ENCODE measurements at places on chromosomes 1 and 21. TPM values are rescaled to one million over a fixed set of nuclear protein-coding genes. Genes with fewer than 3 reads are reported as not detected.

DNA sequence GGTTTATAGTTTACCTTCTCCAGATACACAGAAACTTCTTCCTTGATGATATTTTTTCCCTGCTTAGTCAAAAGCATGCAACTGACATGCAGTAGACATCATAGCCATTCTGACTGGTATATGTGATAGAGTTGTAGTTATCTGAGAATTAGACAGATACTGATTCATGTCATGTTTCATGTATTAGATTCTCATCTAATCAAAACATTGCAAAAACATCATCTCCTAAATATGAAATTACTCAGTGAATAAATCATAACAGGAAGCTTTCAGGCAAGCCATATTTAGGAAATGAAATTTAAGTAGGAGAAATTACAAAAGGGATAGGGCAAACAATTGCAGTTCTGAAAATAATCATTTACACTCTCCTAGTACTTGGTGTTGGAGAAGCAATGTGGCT, 38.4 kb upstream of the ASB17 start:
- no peak for DNase-seq

- DNase-seq = no peak
Observed at GRCh38 chr1:76177615-76178014, 103.1 kb downstream of the ST6GALNAC3 start.

- no peak for DNase-seq
Observed at GRCh38 chr1:37922767-37923550, 23.9 kb downstream of the INPP5B start.

DNA sequence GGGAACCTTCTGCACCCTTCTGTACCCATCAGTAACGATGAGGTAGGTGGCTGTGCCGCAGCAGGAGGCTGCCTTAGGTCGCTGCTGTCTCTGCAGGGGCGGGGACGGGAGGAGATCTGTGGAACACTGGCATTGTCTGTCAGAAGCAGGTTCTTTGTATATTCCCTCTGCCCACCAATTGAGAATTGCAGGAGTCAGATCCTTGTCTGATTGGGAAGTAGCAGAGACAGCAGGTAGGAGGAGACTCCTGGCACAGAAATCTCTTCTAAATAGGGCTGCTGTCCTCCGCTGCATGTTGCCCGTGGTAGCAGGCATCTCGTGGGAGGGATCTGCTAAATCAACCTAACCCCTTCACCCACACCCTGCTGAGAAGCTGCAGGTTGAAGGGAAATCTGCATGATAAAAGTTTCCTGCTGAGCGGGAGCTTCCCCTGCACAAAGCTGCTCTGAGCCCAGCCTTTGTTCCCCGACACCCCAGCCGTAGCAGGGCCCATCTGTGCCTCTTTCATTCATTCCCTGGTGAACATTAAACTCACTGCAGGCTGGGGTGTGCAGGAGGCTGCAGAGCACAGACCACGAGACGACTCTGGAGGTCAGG, 15.9 kb downstream of the SARS1 start:
- DNase-seq = no peak

DNA sequence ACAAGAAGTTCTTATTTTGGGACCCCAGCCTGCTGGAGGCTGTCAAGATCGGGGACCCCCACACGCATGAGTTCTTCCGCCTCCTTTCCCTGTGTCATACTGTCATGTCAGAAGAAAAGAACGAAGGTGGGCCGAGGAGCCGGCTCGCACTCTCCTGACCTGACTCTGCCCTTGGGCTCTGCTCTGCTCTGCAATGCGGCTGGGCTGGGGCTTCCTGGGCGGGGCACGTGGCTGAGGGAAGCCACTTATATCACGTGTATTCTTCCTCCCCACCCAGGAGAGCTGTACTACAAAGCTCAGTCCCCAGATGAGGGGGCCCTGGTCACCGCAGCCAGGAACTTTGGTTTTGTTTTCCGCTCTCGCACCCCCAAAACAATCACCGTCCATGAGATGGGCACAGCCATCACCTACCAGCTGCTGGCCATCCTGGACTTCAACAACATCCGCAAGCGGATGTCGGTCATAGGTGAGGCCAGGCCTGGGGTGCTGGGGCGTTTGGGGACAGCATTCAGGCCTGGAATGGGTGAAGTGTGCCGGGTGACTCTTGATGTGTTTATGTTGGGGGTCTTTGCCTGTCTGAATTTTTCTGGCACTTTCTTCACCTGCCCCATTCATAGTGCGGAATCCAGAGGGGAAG, 17.6 kb downstream of the ATP8B2 start:
- DNase-seq = no peak

GRCh38 chr21:36487641-36488307, 7.9 kb upstream of the CLDN14 start:
- DNase-seq = peak; percentile 78

- DNase-seq = no peak
Observed at GRCh38 chr1:115877511-115877910, 36.6 kb upstream of the NHLH2 start.

C1QB gene
- total RNA-seq = 706 TPM

Data from breast epithelium (tissue), 4 donors.